Activated effector memory CD4-positive, alpha-beta T cell treated with Interleukin-2 at 50 U/mL for 16 hours (primary cell): ENCODE measurements at places on chromosomes 3 and 15.

GRCh38 chr15:98866511-98866910 lies 141.1 kb downstream of the PGPEP1L start:
- DNase-seq = no peak

GRCh38 chr15:88246666-88247446 lies 9.7 kb downstream of the NTRK3 start:
- peak; percentile 52 for DNase-seq

DNA sequence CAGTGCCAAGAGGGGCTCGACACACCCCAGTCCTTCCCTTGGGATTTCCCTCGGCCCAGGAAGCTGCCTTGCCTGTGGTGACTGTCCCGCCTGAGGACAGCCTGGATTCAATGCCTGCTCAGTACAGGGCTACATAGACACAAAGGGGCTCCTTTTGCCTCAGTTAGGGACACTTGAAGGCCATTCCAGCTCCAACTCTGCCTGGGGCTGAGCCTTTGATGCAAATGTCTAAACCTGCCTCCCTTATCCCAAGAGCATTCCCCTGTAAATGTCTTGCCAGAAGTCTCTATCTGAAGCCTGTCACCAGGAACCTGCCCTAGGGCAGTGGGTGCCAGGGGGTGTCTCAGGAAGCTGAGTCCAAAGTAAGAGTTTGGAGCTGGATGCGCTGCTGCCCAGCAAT lies 19.3 kb upstream of the LYSMD4 start:
- no peak for DNase-seq

GRCh38 chr15:98625614-98626013 lies 22.7 kb upstream of the IGF1R start:
- no peak for DNase-seq

GRCh38 chr3:6180171-6180570 lies 680.7 kb upstream of the GRM7 start:
- DNase-seq = no peak

GRCh38 chr3:102339671-102340070 lies 95.1 kb upstream of the ZPLD1 start:
- no peak for DNase-seq

- DNase-seq = no peak
These were observed 47.2 kb upstream of the TEX55 start for GRCh38 chr3:119098619-119099222.

GRCh38 chr3:16605966-16606365 lies 743 bp upstream of the DAZL start:
- DNase-seq = no peak

DNA sequence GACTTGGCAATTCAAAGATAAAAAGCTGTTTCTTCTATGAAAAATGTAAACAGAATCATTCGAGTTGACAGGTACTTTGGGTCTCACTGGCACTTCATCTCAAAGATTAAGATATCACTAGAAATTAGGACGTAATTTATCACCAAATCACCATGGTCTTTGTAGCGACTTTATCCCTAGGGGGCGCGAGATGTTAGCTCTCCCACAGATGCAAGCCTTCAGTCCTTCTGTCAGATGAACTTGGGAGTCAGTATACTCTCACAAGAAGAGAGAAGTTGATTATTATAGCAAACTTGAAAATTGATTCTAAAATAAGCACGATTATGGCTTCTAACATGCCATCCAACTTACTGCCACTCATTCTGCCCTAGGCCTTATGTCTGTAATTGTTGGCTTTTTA lies 150.3 kb downstream of the ALCAM start:
- no peak for DNase-seq

- DNase-seq = peak; percentile 51
These were observed at the start of gene CMTM7 for GRCh38 chr3:32391643-32392535. Gene CMTM7 (plus strand): TSS chr3:32391853. CDS start chr3:32391907, 54 bp downstream.

DNA sequence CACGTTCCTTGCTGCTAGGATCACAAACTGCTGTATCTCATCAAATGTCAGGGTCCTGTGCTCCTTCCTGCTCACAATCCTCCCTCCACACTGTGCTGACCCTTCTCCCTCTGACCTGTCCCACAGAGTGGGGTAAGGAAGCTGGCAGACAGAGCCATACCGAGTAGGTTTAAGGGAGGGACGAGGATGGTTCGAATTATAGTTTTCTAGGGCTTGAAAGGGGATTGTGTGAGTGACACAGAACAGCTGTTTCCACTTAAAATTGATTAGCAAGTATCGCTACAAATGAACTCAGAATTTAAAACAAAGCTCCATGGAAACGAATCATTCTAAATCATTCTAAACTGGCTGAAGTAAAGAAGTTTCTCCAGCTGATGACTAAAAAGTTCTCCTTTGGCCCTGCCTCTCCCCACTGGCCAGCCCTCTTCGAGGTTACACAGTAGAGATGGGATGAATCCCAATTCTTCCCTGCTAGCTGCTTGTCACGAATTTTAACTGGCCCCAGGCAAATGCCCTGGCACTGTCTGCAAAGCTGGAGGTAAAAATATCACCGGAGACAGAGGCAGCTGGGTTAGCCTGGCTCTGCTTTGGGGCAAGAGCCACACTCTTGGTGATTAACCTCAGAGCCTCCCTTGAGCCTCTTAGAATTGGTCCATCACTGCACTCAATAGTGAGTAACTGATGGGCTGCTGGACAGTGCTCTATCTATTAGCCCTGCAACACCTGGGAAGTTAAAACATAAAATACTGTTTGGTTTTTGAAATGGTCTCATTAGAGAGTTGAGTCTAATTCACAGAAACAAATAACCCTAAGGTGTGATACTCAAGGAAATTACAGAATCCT lies 194.9 kb downstream of the CHST2 start:
- no peak for DNase-seq

GRCh38 chr3:62950210-62950609 lies 75.0 kb upstream of the CADPS start:
- no peak for DNase-seq

- DNase-seq = peak; percentile 34
These were observed 115.8 kb downstream of the GHSR start for GRCh38 chr3:172332256-172333041.

DNA sequence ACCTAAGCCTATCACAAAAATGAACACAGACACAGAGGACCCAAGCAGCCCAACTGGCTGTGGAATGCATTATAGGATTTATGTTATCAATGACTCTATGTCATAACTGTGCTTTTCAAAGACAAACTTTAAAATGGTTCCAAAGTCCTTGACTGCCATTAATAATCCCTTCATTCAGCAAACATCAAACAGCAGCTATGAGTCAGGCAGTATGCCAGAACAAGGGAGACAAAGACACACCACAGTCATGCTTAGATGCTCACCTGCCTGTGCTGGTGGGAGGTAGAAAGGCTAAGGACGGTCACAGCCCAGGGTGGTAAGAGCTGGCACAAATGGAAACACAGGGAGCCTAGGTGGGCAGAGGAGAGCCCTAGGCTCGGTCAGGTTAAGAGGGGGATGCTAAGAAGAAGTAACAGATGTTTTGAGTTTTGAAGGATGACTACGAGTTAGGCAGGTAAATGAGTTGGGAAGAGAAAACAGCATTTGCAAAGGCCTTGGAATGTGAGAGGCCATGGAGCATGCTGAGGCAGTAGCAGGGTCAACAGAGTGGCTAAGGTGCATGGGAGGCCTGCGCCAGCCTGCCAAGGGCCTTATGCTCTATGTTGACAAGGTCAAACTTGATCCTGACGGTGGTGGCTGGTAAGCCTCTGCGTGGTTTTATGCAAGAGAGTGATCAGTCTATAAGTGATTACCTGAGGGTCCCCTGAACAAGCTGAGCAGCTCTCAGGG lies 23.0 kb downstream of the NMNAT3 start:
- no peak for DNase-seq

DNA sequence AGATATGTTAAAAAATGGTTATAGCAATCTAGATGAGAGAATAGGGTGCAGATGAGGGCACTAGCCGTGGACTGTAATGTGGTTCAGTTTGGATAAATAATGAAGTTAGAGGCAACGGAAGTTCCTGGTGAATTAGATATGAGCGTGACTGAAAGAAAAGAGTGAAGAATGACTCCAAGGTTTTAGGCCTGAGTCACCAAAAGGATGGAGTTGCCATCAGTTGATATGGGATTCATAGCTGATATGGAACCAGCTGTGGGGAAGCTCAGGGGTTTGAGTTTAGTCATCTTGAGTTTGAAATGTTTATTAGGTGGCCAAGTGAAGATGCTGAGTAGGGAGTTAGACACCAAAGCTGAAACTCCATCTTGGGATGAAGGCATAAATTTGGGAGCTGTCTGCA lies 66.2 kb downstream of the SSR3 start:
- DNase-seq = no peak

DNA sequence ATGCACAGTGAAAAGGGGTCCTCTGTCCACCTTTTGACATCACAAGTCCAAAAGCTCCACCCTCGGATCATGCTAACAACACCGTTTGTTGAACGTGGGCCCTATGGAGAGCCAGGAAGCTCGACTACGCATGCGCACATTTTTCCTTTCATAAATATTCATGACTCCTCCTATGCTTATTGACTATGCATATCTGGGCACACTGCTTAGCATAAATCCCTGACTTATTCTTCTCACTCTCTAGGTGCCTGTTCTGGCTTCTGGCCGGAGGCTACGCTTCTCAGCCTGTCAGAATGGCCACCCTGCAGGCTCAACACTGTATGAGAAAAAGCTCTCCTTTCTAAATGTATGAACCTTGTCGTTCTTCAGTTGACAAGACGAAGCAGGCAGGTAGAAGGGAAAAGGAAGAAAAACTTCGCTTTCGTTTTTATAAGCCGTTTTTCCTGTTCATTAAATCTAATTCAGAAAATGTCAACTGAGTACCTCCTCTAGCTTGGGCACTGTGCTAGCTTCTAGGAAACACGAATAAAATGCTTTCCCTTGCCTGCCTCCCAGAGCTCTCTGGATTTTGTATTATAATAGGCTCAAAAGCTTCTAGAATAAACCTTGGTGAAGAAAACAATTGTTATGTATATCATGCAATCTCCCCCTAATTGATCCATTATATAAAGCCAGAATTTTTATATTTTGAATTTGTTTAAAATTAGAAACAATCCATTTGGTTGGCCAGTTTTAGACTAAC lies 207.7 kb downstream of the ATP10A start:
- DNase-seq = no peak

- DNase-seq = no peak
These were observed 387.6 kb downstream of the NAALADL2 start for GRCh38 chr3:175246766-175247165.

DNA sequence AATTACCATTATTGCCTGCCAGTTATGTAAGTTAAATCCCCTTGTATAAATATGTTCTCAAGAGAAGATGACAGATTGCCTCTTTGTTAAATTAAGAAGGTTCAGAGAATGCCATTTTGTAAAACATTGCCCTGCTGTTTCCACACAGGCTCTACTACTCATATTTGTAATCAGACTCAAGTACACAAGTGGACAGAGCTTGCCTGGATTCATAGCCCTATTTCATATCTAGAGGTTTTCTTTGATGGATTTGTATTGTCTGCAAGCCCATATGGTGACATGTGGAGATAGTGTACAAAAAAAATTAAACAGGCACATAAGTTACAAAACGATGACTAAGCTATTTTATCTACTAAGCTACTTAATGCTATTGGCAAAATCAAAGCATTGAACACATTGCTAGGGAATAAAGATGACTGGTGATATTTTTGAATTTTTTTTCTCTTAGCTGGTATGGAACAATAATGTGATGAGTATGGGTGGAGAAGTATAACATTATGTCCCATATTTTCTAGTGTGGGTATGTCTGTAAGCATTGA lies 1286.6 kb upstream of the ALCAM start:
- DNase-seq = no peak

DNA sequence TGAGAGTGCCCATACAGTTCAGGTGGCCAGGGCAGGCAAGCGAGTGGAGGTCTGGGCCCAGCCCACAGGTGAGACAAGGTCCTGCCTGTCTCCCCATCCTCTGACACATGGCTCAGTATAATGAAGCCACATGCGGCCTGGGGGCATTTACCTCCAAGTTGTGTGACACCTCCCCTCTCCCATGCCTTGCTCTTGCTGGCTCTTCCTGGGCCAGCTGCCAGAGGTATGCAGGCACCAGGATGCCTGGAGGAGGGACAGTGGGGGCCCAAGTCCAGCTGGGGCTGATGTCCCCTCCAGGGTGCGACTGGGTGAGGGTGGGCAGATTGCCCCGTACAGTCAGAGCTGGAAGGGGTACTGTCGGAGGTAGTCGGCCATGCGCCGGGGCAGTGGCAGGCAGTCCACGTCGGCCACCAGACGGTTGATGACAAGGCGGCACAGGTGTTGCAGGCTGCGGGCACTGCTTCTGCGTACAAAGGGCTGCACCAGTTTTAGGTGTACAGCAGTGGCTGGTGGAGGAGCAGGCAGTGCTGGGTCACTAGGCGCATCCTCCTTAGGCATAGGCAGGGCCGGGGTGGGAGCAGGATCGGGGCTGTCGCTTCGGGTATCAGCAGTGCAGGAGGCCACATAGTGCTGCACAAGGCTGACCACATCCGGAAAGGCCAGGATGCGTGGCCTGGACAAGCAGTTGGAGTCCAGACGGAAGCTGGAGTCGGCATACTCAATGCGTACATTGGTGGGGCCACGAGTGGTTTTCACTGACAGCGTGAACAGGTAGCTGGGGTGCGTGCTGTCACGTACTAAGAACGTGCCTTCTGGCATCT lies 4.1 kb downstream of the CISH start:
- DNase-seq = no peak

GRCh38 chr15:34188711-34189110 lies 21.2 kb downstream of the KATNBL1 start:
- DNase-seq = no peak

DNA sequence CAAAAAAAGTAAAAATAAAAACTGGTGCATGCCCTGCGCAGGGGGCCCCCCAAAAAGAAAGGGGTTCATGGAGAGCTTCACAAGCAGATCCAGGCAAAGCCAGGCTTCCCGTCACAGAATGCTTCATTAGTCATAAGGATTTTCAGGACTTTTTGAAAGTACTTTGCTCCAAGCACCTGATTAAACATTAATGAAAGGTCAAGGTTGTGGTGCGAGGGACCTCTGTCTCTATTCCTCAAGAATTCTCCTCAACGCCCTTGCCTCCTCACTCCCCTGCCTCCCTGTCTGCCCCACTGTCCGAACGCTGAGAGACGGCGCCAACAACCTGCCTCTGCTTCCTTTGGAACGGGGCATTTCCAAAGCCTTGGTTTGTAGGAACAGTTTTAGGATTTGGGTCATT lies 240.1 kb upstream of the IGF1R start:
- no peak for DNase-seq

- no peak for DNase-seq
These were observed 537.8 kb upstream of the DPPA4 start for GRCh38 chr3:109874896-109875708.

- no peak for DNase-seq
These were observed 2.2 kb upstream of the HES1 start for GRCh38 chr3:194133661-194134230.
